ENCODE measurements at places on chromosomes 2 and 18.

- no peak for DNase-seq
Observed at GRCh38 chr2:88614497-88615157, 12.6 kb downstream of the EIF2AK3 start.

DNA sequence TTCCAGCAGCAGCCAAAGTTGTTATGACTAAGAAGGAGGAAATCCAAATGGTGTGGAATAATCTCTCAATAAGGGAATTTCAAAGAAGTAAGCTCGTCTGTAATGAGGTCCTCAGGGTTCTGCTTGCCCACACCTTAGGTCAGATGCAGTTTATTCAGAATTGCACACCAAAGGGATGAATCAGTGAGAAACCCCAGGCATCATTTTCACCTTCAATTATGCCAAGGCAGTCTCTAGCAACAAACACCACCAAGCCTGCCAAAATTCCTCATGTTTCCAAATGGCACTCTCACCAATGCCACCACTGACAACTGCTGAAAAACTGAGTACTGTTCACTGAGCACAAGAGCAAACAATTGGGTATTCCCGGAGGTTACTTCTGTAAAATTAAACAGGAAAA is 43.6 kb downstream of the KCNG3 start:
- no peak for DNase-seq

- no peak for DNase-seq
Observed at GRCh38 chr18:10495936-10496335, 29.9 kb upstream of the NAPG start.

- no peak for DNase-seq
Observed at GRCh38 chr2:109282360-109282759, 153.4 kb downstream of the SH3RF3 start.

GRCh38 chr18:32284284-32284683 is 94.4 kb downstream of the MEP1B start:
- DNase-seq = no peak

GRCh38 chr18:26993568-26993967 is 128.1 kb upstream of the AQP4 start:
- DNase-seq = no peak

DNA sequence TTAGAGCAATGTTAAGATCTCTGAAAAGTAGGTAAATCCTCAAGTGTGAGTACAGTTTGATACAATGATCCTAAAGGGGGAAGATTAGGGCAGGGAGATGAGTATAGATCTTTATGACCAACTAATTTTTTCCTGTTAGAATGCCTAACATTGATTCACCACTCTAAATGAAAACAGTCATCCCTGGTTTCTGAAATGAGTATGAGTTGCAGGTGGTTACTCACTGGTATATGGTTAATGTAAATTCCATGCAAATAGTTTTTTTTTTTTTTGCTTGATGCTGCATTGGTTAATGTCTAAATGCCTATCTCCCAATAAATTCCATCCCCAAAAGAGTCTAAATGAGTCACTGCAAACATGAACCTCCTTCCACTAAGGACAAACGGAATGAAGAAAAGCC is 55.0 kb upstream of the SERPINB2 start:
- no peak for DNase-seq

DNA sequence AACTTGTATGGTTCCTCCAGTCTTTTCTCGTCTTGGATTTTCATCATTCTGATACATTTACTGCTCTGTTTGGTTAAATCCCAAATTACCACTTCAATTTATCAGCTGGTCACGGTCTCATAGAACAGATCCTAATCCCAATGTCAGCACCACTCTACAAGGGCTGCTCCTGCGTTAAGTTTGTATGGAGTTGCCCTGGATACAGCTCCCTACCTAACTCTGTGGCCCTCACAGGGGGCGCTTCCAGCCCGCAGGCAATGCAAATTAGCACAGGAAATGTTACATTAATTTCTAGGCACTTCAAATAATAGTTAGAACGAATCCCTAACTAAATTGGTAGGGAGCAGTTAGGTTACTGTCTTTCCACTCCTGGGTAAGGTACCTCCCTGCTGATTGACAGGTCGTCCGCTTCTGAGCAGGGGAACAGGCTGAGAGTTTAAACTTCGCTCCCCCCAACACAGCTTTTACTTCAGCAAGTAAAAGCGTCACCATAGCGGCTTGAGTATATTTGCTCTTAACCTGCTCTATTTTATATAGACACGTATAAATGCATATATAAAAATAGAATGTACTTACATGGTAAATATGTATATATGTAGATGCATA is 238.5 kb upstream of the FANCL start:
- no peak for DNase-seq

DNA sequence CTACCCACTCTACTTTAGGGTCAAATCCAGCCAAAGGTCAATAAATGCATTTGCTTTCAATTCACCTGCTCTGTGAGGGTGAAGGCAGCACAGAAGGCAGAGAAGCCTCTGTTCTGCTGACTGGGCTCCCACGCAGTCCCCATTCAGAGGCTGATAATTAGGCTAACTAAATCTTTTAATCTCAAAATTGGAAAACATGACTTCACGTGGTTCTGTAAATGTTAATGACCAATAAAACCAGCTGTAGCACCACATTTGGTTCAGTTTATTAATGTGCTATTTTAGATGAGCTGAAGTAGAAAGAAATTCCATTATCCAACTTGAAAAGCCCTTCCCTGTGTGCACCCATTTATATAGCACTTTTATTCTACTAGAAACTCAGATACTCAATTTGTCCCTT is 310.6 kb downstream of the C1D start:
- no peak for DNase-seq

- no peak for DNase-seq
Observed at GRCh38 chr18:48956356-48956755, 5.6 kb upstream of the SMAD7 start.
